Activated naive CD4-positive, alpha-beta T cell (primary cell): ENCODE measurements at places on chromosomes 7 and 10.

- no peak for DNase-seq
Measured at GRCh38 chr7:127628445-127628844, 10.5 kb upstream of the PAX4 start.

GRCh38 chr7:82527851-82528250 lies 84.3 kb upstream of the CACNA2D1 start:
- DNase-seq: no peak

GRCh38 chr10:130782467-130782866 lies 529.1 kb downstream of the TCERG1L start:
- DNase-seq: no peak

DNA sequence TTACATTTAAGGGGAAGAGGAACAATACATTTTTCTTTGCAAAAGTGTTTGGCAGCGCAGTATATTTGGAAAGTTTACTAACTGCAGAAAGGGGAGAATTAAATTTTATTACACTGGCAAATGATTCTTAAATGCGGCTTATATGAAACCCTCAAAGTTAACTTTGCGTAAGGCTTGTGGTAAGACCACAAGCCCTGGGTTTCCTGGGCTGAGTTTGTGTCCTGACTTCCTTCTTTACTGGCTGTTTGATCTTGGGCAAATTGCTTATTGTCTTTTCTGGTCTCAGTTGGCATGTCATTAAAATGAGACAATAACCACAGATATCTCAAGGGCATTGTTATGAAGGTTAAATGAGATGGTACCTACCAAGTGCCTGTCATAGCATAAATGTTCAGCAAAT lies 106.8 kb downstream of the GLRX3 start:
- no peak for DNase-seq

DNA sequence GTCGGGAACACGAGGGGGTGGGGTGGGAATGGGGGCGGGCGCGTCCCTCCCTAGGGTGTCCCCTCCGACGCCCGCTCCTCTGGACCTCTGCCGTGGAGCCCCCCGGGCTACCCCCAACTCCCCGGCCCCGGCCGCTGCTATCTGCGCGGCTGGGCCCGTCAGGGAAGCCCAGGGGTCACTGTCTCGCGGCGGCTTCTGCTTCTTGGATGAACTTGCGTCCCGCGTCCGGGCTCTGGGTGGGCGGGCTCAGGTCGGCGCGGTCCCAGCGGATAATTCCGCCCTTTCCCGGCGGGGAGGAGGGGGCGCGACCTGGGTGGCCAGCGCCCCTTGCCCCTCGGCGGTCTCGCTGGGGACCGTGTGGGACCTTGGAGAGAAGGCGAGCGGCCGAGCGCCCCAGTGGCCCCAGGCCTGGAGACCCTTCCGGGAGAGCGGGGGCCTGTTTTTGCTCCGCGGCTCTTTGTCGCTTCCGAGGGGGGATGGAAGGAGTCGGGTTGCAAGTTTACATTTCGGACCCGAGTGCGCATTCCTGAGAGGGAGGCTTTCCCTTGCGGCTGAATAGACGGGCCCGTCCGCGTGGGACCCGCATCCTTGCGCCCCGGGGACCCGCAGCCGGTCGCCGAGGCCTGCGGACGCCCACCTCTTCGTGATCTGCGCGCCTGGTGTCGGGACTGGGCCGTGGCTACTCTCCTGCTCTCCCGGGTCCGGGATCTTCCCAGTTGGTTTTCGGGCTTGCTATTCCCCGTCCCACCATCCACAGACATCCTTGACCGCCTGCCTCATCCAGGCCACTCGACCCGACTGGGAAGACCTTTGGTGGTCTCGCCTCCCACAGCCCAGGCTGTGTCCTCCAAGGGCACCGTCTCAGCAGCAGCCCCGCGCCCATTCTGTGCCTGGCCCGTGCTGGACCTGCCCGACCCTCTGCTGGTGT lies 812 bp downstream of the DOCK1 start:
- DNase-seq: no peak

- DNase-seq: no peak
Measured at GRCh38 chr7:151346470-151346769, 4.8 kb downstream of the NUB1 start.

GRCh38 chr10:4399556-4399955 lies 426.5 kb upstream of the AKR1E2 start:
- DNase-seq: no peak

DNA sequence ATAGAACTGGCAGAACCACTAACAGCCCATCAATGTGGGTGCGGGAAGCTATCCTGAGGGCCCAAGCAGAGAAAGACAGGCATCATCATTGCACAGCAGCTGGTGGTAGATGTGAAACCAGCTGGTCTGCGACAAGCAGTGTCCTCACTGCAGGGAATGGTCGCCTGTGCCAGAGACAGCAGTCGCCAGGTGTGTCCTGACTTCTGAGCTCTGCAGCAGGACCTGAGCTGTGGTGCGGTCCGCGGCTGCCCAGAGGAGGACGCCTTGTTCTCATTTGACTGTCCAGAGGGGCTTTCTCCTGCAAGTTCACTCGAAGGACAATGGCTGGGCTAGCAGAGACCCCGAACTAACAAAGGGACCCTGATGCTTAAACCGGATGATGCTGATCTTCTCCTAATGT lies 97.4 kb downstream of the LRRC18 start:
- DNase-seq: no peak

GRCh38 chr7:128056901-128057300 lies 25.7 kb upstream of the LRRC4 start:
- DNase-seq: no peak

GRCh38 chr10:110802551-110803238 lies 69.0 kb upstream of the PDCD4 start:
- peak; percentile 15 for DNase-seq

DNA sequence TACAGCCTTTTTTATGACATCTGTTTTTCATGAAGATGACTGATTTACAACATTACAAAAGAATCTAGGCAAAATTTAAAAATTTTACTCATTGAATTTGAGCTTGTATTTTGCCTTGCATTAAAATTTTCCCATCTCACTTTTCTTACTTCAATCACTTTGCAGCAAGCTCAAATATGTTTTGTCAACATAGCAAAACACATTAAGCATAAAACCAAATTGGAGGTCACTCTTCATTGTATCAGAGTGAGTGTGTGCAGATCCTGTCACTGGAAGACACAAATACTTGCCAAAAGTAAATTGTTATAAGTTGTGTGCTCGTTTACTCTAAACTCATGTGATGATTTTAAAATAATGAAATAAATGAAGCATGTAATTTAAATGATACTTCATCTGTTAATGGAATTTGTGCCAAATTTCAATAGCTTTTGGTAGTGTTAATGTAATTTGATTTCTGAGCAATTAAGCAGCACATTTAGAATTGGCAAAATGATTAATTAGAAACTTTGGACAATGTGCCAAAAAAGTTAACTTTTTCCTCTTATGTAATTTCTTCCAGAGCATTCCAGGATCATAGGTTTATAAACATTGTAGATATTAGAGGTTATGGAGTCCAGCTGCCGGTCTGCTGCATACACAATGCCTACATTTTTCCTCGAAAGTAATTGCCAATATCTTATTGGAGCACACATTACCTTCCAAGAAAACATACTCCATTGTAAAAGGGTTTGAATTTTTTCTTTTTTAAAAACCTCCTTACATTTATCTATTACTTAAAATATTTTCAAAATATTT lies 1078.2 kb upstream of the LRRTM3 start:
- DNase-seq: no peak

GRCh38 chr7:150787321-150788281 lies 12.6 kb downstream of the TMEM176B start:
- no peak for DNase-seq

- DNase-seq: no peak
Measured at GRCh38 chr10:43921881-43922280, 273.2 kb upstream of the ZNF32 start.

DNA sequence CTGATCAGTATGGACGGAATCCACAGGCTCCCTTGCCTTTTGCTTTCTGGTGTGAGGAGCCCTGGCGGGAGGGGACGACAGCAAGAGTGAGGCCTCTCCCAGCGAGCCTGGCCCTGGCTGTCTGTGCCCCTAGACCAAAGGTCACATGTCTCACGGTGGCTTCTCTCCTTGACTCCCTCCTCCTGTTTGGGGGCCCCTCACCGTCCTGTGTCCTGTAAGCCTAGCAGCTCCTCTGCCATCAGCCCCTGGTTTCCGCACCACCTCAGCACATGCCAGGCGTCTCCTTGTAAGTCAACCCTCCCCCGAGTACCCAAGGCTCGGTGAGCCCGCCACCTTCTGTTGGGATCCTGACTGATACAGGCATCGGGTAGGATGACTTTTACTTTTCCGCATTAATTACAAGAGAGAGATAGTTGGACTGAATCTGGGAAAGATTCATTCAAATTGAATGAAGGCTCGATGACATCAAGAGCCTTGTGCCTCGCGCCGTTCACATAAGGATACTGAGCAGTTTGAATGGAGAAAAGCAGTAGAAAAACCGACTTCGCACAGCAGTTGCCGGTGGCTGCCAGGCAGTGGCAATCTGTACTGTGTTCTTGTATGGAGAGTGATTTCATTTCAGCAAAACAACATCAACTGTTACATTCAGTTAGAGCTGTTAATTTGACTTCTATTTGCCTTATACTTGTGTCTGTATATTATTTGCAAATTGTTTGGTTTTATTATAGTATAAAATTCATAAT lies 119.8 kb downstream of the XRCC2 start:
- DNase-seq: no peak

GRCh38 chr7:84231157-84231556 lies 36.6 kb upstream of the SEMA3A start:
- DNase-seq: no peak

DNA sequence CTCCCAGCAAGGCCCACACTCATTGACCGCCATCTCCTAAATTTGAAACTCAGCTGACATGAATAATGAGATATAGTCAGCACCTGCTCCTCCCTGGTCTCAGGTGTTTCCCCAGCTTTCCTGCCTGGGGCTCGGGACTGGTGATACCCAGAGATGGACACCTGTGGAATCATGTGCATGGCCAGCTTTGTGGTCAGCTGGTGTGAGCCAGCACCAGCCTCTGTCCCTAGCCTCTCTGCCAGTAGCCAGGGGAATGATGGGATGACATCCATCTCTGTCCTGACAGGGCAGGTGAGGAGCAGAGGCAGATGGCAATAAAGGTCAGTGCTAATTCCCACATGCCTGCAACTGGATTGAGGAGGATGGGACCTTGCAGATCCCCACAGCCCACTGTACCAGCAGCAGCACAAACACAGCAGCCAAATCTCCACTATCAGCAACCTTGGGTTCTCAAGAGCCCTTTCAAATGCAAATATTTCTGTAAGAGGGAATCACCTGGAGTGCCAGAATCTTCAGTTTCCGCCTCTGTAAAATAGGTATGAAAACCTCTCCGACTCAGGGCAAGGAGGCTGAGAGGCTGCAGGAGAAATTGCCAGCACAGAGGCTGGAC lies 329.2 kb upstream of the ZMIZ1 start:
- no peak for DNase-seq

DNA sequence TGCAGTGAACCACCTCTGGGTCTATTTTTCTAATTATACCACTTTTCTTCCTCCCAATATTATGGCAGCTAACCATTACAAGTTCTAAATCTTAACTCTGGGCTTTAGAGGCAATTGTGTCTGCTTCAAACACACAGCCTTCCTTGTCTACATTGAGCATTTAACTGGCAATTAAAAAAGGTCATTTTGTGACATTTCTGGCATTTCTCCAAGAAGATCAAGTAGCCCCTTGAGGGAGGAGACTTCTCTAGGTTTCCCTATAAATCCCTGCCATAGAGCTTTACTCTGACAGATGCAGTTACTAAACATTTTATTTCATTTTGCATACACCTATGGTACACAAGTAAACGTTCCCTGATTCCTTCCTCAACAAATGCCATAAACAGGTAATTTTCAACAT lies 33.4 kb upstream of the FAM133B start:
- no peak for DNase-seq

DNA sequence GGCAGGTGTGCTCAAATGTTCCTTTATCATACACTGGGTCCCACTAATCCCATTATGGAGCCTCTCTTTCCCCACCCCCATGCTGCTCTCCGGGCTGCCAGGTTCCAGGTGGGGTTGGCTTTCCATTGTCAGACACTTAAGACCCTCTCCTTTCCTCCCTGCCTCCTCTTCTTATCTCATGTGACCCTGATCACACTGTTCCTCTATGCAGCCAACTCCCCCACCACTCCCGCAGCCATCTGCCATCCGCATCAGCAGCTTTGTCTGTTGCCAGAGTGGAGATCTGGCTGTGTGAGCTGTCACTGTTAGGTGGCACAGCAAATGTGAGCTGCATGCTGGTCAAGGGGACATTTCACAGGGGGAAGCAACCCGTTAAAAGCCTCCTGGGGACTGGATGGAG lies 391.4 kb downstream of the TNS3 start:
- DNase-seq: no peak

DNA sequence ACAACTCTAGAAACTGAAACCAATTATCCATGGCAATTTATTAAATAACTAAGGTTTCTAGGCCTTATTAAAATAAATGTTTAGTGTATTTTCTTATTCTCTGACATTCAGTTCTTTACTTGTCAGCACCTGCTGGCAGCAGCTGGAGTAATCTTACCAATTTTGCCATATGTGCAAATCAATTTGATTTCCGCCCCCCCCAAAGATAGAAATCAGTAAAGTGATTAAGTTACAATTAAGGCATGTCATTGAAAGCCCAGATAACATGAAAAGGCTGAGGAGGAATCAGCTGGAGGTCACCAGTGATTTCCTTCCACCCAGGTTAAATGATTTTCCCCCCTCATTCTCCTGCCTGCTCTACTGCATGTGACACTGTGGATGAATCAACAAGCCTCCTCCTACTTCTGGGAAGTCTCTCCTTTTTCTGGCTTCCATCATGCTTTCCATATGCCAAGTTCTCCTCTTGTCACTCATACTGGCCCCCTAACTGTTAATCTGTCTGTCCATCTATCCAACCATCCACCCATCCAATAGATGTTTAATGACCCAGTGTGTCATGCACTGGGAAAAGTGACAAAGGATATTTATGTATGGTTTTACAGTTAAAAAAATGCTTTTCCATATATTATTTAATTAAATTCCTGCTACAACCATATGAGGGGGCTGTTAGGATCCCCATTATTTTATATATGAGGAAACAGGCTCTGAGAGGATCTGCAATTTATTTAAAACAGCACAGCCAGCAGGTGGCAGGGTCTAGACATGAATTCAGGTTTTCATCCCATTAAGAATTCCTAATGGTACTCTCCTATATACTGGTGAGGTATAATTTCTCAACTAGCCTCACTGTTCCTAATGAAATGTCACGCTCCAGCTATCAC lies 116.5 kb downstream of the ATXN7L1 start:
- DNase-seq: no peak

DNA sequence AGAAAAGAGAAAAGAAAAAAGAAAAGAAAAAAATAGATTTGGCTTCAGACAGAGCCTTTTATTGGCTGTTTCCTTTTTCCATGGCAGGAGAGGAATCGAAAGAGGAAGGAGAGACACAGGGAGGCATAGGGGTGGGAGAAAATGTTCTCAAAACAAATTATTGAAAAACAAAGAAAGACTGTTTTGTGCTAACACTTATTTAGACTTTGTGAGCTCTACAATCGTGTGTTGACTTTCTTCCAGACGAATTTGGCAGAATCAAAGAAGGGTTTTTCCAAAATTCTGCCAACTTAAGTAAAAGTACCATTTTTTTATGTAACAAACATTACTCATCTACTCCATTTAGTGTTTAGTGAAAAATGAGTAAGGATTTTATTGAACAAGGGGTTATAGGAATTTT lies 982.2 kb downstream of the REEP3 start:
- no peak for DNase-seq

GRCh38 chr7:107836237-107837144 lies 33.5 kb upstream of the SLC26A3 start:
- DNase-seq: no peak

GRCh38 chr7:157568770-157569584 lies 232.2 kb downstream of the DNAJB6 start:
- DNase-seq: no peak

- no peak for DNase-seq
Measured at GRCh38 chr10:96313344-96313743, 9.1 kb downstream of the DNTT start.

- DNase-seq: no peak
Measured at GRCh38 chr10:132547421-132547861, 9.9 kb downstream of the INPP5A start.
